ENCODE measurements at places on chromosomes 4 and X.

- peak; percentile 35 for DNase-seq
Measured at GRCh38 chrX:15854080-15854655, 445 bp downstream of the AP1S2 start.

GRCh38 chr4:81722290-81722851, 250.7 kb upstream of the RASGEF1B start:
- DNase-seq: no peak

- no peak for DNase-seq
Measured at GRCh38 chr4:1466034-1466862, 60.0 kb upstream of the NKX1-1 start.

GRCh38 chrX:111040377-111041017, 55.5 kb upstream of the PAK3 start:
- DNase-seq: no peak

GRCh38 chr4:3334316-3334715, 41.5 kb downstream of the RGS12 start:
- DNase-seq: no peak

GRCh38 chr4:146098978-146099377, 76.5 kb upstream of the LSM6 start:
- DNase-seq: no peak

- DNase-seq: no peak
Measured at GRCh38 chrX:100379388-100379986, 30.6 kb downstream of the PCDH19 start.

DNA sequence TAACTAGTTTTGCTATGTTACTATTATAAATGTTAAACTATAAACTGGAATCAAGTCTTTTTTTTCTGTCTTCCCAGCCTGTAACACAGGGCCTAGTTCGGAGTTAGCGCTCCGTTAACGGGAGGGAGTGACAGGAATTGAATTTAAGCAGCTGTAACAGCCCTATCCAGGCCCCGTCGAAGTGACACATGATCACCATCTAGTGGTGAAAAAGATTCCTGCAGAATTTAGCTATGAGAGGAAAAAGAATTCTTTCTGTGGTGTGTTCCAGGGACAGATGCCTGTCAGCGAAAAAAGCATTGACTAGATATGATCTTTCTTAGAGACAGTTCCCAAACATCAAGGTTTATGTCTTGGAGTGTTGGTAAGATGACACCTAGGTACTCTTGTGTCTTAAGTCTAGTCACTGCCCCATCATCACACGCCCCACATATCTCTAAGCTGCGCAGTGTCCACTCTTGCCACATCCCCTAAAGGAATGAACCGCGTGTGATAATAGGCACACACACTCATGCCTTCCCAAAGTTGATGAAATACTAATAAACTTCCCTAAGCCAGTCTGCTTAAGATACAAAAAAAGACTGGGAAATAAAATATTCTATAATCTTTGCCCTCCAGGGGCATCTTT, 2.1 kb downstream of the GAB3 start:
- peak; percentile 47 for DNase-seq

- no peak for DNase-seq
Measured at GRCh38 chr4:120304801-120305200, 238.2 kb upstream of the MAD2L1 start.
